ENCODE measurements at places on chromosomes 4 and X.

DNA sequence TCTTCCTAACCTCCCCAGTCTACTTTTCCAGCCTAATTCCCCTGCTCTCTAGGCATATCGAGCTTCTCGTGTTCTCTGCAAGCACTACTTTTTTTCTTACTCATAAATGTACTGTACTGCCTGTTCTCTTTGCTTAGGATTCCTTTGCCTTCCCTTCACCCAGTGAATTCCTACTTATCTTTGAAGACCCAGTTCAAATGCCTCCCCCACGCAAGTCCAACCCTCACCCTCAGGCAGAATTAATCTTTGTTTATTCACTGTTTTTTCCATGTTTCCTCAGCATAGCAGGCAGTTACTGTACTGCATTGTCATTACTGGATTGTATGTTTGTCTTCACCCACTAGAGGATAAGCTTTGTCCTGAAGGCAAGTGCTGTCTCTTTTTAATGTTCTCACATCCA is 287.7 kb downstream of the BMPR1B start:
- no peak for DNase-seq

DNA sequence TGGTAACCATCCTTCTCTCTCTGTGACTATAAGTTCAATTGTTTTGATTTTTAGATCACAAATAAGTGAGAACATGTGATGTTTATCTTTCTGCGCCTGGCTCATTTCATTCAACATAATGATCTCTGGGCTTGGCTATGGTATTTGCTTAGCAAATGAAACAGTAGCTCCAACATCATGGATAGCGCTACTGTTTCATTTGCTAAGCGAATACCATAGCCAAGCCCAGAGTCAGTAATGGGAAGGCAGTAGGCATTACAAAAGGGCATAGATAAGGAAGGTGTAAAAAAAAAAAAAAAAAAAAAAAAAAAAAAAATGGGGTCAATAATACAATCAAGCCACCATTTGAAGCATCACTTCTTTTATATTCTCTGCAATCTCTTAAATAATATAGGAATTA is 469.0 kb upstream of the ATOH1 start:
- no peak for DNase-seq

GRCh38 chr4:76518241-76518640 is 83.2 kb downstream of the SHROOM3 start:
- DNase-seq, result no peak

- no peak for DNase-seq
These were observed 8.4 kb downstream of the HAND2 start for GRCh38 chr4:173521467-173522159.

DNA sequence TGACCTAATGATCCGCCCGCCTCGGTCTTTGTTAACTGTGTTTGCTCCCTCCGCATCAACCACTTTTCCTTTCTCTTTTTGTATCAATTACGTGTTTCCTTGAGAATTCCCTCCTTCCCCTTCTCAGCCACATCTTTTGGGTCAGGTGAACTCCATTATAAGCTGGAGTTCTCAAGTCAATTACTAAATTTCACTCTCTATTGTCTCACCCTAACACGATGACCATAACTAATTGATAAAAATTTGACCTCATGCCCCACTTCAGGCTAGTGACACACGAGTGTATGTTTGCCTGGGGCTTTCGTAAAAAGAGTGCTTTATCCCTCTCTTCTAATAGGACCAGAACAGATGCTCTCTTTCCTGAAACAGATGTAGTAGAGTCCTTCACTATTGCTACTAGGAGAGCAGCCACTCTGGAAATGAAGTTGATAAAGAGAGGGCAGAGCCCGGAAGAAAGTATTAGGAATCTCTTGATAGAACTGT is 403.6 kb upstream of the ANXA10 start:
- no peak for DNase-seq

DNA sequence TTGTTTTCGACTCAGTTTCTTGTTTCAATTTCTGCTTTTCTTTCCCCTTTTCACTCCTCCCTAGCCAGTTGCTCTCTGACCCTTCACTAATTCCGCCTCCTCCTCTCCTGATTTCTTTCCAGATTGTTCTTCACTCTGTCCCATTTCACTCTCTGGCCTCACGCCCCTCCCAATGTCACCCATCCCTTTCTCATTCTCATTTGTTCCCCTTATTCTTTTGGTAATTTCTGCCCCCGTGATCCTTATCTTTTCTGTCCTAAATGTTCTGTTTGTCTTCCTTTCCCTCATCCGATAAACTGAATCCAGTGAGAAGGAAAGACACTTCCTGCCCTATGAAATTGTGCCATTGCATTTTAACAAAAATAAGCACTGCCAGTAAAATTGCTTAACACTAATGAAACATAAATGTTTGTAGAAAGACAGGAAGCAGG is 94.5 kb upstream of the RASGEF1B start:
- DNase-seq, result no peak

- no peak for DNase-seq
These were observed 421.2 kb upstream of the NWD2 start for GRCh38 chr4:36823199-36823967.

DNA sequence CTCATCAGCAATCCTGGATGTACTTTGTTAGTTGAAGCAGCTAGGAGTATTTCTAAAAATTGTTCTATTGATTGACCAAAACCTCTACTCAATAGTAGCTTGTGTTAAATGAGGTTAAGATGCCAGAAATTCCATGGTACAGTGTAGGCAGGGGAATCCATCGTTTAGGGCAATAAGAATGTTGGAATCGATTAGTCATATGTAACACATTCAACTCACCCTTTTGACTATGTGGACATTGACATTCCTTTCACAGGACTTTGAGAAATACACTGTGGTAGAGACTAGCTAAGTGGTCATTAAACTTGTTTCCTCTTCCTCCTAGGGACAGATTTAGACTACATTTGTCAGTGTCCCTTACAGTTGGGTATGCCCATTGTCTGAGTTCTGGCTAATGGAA is 40.2 kb downstream of the KDM5C start:
- no peak for DNase-seq

- no peak for DNase-seq
These were observed 5.1 kb upstream of the OCRL start for GRCh38 chrX:129534816-129535578.

- DNase-seq, result peak; percentile 71
These were observed at the start of gene MBNL3 for GRCh38 chrX:132488819-132489577. MBNL3 (minus strand) TSS chrX:132489038; CDS start chrX:132439611, 49,427 bp downstream.

GRCh38 chr4:11669156-11669555 is 240.5 kb upstream of the HS3ST1 start:
- DNase-seq, result no peak

DNA sequence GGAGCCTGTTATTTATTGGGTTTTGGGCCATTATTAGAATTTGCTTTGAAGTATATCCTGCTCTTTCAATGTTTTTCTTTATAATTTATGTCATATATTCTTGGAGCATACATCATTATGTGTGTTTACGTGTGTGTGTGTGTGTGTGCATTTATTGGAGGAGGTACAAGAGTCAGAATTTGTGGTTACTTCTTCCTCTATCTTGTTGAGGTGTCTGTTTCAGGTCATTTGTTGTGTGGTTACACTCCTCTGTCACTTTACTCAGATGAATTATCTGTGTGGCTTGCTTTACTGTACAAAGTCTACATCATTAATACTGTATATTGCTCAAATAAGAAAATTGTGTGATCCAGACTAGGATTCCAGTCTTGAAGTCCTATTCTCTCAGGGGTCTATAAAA is 1957.4 kb upstream of the TENM3 start:
- no peak for DNase-seq

GRCh38 chrX:47169726-47170515 is 23.7 kb upstream of the UBA1 start:
- no peak for DNase-seq

- DNase-seq, result no peak
These were observed 156.4 kb downstream of the EFNB1 start for GRCh38 chrX:68985135-68985755.

GRCh38 chrX:148609515-148610327 is 109.3 kb downstream of the AFF2 start:
- DNase-seq, result no peak

DNA sequence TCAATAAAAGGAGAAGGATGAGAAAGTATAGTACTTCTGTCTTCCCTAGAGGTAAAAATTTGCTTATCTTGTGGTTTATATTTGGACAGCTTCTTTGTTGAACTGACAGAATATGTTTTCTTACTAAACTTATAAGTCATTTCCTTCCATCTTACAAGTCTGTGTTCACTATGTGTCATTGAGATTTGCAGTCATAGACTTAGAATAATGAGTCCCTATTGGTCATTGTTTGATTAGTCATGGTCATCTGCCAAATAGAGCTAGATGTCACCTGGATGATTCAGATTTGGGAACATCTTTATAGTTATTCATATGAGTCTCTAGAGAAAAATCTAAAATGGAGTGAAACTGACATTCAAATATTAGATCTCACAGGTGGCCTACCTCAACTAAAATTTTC is 51.5 kb downstream of the SPATA18 start:
- no peak for DNase-seq

DNA sequence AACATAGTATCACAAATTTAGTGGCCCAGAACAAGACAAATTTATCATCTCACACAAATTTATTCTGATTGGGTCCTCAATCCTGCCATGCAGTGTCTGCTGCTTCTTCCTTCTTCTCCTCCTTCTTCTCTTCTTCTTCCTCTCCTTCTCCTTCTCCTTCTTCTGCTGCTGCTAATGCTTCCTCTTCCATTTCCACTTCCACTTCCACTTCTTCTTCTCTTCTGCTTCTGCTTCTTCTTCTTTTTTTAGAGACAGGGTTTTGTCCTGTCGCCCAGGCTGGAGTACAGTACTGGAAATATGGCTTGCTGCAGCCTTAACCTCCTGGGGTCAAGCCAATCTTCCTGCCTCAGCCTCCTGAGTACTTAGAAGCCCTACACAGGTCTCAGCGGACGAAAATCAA is 37.5 kb downstream of the FGFBP1 start:
- no peak for DNase-seq

DNA sequence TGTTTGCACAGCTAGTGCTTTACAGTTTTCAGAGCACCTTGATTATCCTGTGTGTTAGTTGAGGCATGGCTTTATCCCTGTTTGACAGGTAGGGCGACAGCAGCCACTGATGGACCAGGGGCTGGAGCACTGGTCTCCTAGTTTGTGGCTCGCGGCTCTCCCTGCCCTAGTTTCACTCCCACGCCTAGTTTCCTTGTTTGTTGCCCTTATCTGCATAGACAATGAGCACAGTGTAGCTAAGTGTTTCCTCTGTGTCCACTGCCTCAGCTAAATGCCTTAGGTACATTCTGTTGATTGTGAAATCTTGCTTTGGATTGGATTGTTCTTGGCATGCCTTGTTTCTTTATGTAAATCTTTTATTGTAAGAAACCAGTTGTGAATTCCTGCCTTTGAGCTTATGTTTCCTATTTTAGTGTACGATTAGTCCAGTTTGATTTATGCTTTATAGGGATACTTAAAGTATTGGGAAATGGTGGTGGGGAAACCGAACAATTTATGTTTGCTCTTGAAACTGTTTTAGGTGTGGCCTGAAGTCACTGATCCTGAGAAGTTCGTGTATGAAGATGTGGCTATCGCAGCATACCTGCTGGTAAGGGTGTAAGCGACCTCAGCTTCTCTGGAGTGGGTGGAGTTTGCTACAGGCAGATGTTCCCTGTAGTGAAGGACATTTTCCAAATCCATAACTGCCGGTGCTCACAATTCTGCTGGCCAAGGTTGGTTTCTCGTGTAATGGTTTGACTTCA is 11.0 kb downstream of the TRMT44 start:
- no peak for DNase-seq

- peak; percentile 14 for DNase-seq
These were observed 32.7 kb downstream of the ACSL1 start for GRCh38 chr4:184792950-184793555.

- DNase-seq, result peak; percentile 11
These were observed 101.7 kb downstream of the GATB start for GRCh38 chr4:151658959-151659600.

GRCh38 chrX:121641560-121641959 is 594.1 kb downstream of the GLUD2 start:
- no peak for DNase-seq

DNA sequence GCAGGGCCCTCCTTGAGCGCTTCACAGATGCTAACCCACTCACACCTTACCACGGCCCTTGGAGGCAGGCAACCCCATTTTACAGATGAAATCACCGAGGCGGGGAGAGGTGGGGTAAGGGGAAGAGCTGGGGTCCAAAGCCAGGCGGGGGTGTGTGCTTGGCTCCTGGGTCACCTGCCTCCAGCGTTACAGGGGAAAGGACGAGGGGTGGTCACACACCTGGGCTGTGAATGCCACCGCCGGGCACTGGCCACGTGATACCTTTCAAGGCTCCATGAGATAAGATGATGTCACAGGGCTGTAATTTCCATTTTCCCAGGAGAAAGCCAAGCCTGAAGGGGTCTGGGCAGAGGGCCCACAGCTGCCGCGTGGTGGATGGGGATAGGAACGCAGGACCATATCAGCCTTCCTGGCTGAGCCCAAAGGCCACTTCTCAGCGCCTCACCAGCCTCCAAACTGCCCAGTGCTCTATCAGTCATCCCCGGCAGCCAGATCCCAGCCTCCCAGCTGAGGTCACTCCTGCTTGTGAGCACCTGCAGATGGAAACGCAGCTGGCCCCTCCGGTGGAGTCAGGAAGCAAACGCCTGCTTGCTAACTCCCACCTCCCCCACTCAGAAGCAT is 62.4 kb upstream of the CRMP1 start:
- no peak for DNase-seq

DNA sequence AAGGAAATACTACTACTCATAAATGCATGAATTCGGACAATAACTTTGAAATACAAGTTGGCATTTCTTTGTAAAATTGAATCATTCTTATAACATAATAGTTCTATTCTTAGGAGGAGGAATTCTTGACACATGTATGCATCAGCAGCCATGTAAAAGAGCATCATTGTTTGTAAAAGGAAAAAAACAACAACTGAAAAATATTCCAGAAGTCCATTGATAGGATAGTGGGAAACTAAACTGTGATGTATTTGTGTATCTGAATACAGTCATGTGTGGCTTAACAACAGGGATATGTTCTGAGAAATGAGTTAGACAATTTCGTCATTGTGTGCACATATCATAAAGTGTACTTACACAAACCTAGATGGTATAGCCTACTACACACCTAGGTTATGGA is 102.0 kb upstream of the SH3RF1 start:
- DNase-seq, result no peak

- no peak for DNase-seq
These were observed 293.8 kb downstream of the IQCM start for GRCh38 chr4:149521611-149522425.

DNA sequence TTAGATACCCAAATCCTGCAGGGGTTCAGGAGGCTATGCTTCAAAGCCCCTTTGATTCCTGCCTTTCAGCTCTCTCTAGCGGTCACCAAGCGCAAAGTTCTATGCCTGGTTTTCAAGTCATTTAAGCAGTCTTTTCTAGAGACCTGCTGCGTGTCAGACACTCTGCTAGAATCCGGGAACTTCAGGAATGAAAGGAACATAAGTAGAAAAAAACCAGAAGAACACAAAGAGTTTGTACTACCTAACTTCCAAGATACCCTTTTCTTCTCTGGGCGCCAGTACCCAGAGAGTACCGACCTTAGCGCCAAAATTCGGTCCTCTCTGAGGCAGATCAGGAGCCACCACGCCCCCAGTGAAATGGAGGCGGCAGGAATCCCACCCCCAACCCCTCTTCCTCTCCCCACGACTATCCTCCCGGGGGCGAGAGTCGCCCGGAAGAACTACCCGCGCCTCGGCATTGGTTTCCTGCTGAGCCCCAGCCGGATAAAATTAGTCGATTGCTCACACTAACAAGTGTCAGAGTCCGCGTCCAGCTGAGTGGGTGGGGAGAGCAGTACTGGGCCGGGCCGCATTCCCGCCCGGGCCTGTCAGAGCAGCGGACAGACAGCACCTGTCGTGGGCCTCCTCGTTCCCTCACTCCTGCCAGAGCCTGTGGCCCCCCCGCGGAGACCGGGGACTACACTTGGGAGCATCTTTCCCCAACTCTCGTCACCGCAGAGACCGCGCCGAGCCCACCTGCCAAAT is 78.8 kb downstream of the RLIM start:
- peak; percentile 32 for DNase-seq

Measured in CD4-positive, alpha-beta T cell treated with Interleukin-10 for 1 hour (primary cell).